ENCODE measurements at places on chromosomes 2 and 18.

DNA sequence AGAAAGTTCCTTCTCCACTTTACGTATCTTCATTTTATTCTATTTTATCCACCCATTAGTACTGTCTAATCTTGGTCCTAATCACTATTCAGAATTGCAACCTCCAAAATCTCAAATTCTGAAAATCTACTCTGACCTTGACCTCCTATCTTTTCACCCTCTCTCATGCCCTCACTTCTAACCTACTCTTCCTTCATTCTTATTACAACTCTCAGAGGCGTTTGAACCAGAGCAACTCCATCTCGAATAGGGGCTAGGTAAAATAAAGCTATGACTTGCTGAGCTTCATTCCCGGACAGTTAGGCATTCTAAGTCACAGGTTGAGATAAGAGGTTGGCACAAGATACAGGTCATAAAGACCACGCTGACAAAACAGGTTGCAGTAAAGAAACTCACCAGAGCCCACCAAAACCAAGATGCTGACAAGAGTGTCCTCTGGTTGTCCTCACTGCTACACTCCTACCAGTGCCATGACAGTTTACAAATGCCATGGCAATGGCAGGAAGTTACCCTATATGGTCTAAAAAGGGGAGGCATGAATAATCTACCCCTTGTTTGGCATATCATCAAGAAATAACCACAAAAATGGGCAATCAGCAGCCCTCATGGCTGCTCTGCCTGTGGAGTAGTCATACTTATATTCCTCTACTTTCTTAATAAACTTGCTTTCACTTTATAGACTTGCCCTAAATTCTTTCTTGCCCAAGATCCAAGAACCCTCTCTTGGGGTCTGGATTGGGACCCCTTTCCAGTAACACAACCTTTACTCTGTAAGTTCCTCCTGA lies 11.4 kb downstream of the CCDC88A start:
- no peak for DNase-seq

- no peak for DNase-seq
Measured at GRCh38 chr2:101107241-101107640, 43.9 kb downstream of the TBC1D8 start.

DNA sequence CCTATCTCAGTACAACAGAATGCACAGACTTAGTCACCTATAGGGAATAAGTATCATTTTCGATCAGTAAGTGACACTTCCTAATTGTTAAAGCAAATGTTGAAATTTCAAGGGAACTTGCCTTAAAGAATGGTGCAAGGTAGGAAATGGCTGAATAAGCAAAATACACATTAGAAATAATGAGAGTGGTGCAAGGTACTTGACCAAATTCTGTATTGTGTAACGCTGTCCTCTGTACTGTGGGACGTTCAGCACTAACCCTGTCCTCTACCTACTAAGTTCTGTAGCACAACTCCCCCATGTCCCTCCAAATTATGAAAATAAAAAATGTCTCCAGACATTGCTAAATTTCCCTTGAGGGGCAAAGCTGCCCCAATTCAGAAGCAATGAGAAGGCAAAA lies 19.4 kb downstream of the MMADHC start:
- no peak for DNase-seq

DNA sequence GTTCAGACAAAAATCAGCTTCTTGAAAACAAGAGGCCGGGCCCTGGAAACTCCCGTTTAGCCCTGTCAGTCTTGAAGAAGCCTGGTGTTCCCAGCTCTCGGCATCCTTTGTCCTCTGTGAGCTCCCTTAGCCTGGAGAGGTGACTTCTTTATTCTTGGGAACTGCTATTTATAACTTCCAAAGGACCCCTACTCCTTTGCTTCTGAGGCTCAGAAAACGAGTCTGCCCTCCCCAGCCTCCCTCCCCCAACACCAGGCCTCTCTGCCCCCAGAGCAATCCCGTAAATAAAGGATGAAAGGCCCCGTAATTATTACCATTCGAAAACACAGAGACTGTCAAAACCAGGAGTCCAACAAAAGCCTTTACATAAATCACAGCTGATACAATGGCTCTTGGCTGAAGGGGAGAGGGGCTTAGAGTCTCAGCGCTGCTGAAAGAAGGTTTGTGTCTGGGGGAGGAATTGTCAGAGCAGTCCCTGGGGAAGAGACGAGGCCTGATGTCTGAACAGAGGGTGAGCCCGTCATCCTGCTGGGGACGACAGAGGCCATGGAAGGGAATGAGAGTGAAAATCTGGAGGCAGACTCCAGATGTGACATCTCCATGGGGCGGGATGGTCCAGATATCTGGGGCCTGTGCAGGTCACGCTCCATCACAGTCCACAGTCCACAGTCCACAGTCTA lies 283.0 kb downstream of the MYCN start:
- peak; percentile 23 for DNase-seq

GRCh38 chr18:50855976-50856757 lies 22.8 kb upstream of the ME2 start:
- DNase-seq = no peak

- no peak for DNase-seq
Measured at GRCh38 chr2:181319286-181319685, 137.9 kb upstream of the ITGA4 start.

Measured in tibial artery (tissue), 4 donors.